Fibroblast of the aortic adventitia (primary cell): ENCODE measurements at places on chromosomes 1 and 21.

DNA sequence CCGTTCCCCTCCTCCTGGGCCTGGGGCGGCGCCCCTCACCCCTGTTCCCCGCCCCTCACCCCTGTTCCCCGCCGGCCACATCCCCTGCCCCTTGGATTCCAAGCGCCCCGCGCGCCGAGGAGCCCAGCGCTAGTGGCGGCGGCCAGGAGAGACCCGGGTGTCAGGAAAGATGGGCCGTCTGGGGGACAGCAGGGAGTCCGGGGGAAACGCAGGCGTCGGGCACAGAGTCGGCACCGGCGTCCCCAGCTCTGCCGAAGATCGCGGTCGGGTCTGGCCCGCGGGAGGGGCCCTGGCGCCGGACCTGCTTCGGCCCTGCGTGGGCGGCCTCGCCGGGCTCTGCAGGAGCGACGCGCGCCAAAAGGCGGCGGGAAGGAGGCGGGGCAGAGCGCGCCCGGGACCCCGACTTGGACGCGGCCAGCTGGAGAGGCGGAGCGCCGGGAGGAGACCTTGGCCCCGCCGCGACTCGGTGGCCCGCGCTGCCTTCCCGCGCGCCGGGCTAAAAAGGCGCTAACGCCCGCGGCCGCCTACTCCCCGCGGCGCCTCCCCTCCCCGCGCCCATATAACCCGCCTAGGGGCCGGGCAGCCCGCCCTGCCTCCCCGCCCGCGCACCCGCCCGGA is at the start of gene TP73:
TP73 (plus strand) TSS at position 587 of the 618 bp plus-strand sequence. CDS start 29,850 bp downstream, outside the sequence.
- no peak for DNase-seq

DNA sequence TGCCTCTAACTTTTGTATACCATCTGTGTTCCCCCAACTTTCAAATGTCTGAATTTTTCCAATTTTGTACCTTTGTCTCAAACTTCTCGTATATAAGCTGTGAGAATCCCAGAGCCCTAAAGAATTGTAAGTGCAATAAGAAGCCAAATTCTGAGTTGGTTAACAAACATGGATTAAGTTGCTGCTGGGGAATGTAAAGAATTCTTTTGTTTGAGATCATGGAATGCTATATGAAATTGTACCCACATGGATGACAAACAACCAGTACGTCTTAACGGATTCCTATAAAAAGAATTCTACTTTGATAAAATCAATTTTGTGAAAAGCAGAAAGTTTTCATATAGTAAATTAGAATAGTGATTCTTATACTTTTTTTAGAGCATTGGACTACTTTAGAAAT is 72.4 kb upstream of the CYP2J2 start:
- DNase-seq = no peak

DNA sequence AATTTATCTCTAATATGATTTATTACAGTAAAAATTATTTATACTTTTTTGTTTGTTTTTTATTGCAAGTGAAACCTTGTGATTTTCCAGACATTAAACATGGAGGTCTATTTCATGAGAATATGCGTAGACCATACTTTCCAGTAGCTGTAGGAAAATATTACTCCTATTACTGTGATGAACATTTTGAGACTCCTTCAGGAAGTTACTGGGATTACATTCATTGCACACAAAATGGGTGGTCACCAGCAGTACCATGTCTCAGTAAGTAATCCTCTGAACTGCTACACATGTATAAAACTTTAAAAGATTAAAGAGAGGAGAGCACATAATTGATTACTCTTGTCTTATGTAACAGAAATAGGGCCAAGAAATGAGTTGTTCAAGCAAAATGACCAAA is 4.5 kb downstream of the CFHR3 start:
- DNase-seq = no peak

DNA sequence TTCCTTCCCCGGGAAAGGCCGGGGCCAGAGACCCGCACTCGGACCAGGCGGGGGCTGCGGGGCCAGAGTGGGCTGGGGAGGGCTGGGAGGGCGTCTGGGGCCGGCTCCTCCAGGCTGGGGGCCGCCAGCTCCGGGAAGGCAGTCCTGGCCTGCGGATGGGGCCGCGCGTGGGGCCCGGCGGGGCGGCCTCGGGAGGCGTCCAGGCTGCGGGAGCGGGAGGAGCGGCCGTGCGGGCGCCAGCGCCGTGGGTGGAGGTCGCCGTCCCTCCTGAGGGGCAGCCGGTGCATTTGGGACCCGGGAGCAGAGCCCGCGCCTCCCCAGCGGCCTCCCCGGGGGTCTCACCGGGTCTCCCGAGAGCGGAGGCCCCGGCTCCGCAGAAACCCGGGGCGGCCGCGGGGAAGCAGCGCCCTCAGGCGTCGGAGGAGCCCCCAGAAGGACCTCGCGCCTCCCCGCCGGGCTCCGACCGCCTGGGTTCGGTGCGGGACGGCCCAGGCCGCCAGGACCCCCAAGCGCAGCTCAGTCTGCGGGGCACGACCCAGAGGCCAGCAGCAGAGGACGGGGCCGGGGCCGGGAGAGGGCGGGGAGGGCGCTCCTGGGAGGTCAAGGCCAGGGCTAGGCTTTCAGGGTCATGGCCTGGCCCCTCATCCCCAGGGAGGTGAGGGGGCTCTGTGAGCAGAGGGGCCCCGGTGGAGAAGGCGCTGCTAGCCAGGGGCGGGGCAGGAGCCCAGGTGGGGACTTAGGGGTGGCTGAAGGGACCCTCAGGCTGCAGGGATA is 7.2 kb upstream of the SLX9 start:
- no peak for DNase-seq

DNA sequence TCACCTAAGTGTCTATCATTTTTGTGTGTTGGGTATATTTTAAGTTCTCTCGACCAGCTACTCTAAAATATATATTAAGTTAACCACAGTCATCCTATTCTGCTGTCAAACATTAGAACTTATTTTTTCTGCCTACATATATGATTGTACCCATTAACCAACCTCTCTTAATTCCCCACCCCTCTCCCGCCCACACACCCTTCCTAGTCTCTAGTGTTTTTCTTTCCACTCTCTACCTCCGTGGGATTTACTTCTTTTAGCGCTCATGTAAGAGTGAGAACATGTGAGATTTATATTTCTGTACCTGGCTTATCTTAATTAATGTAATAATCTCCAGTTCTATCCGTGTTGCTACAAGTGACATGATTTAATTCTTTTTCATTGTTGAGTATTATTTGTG is 26.6 kb downstream of the KCNK2 start:
- no peak for DNase-seq

- DNase-seq = no peak
Measured at GRCh38 chr1:230243583-230244353, 176.7 kb downstream of the GALNT2 start.

- DNase-seq = peak; percentile 34
Measured at GRCh38 chr1:37932759-37933158, 14.1 kb downstream of the INPP5B start.

DNA sequence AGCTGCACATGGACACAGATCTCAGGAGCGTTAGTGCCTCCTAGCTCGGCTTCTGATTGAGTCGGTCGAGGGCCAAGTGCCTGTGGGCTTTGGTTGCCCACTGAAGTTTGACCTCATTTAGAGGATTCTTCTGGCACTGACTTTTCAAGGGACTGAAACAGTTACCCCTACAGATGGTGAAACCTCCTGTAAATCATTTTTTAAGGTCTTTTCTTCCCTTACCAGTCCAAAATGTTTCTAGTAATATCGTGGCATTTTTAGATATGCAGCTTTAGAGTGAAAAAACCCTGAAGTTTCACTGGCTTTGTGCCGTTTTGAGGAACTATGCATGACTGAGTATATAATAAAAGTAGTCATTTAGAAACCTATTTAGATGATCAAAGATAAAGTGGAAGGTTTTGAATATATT is 34.7 kb upstream of the L1TD1 start:
- no peak for DNase-seq

GRCh38 chr1:45326627-45327623 is at the start of gene HPDL:
TSS of gene HPDL (plus strand) at chr1:45326895. CDS start at chr1:45327149, 254 bp downstream.
- DNase-seq = peak; percentile 31

DNA sequence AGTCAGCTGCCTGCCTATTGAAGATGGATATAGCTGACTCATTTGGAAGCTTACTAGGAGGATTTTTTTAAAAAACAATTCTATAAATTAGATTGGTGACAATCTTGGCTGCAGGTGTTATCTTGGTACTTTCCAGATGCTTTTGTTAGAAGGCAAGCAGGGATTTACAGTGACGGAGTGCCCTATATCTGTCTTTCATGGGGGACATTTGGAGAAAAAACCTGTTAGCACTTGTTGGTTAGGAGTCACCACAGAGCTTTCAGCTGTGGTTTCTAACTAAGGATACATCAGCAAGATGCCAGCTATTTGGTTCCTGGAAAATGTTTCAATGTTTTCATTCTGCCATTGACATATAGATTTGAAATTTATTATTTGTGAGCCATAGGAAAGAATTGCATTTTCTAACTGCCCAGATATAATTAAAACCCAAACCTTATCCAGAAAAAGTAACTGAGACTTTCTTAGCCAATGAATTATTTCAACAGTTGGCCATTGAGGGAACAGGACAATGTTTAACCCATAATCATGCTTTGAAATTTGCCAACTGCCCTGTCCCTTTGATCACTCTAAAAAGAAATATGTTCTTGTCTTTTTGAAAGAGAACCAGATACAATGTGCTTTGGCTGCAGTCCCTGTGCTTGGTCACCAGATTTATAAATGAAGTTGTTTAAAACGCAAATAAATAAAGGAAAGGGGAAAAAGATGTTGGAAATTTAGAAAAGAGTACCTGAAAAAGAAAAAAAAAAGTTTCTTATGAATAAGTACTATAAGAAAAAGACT is 761.0 kb upstream of the CXADR start:
- DNase-seq = peak; percentile 32

DNA sequence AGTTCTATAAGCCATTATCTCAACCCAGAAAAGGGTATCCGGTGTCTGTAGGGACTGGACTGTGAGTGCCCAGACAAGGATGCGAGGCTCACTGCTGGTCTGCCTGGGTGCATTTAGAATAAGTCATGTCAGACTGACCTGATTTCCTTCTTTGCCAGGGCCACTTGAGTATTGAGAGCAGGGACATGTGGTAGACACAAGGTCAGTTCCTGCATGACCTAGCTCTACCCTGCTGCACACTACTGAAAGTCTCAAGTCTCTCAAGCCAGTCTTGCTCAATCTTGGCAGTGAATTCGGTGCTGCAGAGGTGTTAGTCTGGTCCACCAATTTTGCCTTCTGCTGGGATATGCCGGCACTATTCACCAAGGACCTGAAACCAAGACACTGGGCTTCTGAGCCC is 180.1 kb downstream of the C1orf94 start:
- DNase-seq = no peak

DNA sequence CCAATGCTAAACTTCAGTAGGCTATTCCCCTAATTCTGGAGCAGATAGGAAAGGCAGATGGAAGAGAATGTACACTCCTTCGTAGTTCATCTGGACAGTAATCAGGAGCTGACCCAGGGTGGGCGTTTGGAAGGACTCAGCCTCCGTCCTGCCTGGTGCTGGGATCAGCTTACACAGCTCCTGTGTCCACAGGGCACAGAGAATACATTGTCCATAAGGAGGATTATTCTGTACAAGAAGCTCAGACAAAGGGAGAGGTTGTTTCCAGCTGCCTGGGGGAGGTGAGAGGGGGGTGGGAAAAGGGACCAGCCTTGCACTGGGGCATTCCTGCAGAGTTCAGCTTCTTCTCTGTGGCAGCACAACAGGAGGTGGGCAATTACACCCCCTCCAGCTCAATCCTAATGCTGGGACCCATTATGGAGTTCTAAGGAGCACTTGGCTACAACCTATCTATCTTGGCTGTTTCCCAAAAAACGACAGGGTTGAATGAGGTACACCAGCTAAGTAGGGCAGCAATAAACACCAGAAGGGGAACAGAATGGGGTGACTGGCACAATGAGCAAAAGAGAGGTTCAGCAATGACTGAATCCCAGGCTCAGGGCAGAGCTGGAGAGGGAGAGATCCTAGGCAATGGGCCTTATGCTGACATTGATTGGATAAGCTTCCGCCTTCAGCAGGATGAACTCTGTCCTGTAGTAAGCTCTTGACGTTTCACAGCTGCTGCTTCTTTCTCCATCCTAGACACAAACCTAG is 7.4 kb downstream of the MED8 start:
- DNase-seq = peak; percentile 45

- no peak for DNase-seq
Measured at GRCh38 chr1:225881081-225881958, 860 bp downstream of the TMEM63A start.

DNA sequence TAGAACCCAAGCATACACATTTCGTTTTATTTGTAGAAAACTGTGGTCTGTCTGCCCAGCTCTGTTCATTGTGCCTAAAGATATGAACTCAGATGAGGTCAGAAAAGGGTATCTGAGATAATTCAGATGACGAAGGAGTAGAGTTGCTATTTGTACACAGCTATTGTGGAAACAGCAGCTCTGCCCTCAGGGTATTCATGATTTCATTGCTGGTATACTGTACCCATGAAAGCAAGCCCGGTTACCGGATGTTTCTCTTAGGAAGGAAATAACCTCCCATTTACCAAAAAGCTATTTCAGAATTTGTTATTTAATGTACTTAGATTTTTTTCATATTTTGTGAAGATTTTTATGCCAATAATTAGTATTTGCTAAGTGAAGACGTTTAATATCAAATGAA is 37.8 kb downstream of the SMAP2 start:
- DNase-seq = no peak

GRCh38 chr21:45250914-45251634 is 36.6 kb downstream of the POFUT2 start:
- no peak for DNase-seq

DNA sequence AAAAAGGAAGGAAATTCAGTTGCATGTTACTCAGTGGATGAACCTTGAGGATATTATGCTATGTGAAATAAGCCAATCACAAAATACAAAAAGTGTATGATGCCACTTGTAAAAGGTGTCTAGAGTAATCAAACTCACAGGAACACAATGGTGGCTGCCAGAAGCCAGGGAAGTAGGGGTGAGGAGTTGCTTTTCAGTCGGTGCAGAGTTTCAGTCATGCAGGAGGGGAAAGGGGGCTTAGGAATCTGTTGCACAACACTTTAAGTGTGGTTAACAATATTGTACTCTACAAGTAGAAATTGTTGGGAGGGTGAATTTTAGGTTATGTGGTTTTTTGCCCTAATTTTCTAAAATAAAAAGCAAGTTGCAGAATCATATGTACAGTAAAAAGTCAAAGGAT is 184.2 kb upstream of the RAB4A start:
- DNase-seq = no peak

- DNase-seq = no peak
Measured at GRCh38 chr1:167093846-167094516, at the start of gene STYXL2. TSS of gene STYXL2 (plus strand) at chr1:167094075. CDS start at chr1:167094850, 775 bp downstream.

GRCh38 chr1:15849775-15850324 is 2.3 kb downstream of the SPEN start:
- DNase-seq = peak; percentile 48

DNA sequence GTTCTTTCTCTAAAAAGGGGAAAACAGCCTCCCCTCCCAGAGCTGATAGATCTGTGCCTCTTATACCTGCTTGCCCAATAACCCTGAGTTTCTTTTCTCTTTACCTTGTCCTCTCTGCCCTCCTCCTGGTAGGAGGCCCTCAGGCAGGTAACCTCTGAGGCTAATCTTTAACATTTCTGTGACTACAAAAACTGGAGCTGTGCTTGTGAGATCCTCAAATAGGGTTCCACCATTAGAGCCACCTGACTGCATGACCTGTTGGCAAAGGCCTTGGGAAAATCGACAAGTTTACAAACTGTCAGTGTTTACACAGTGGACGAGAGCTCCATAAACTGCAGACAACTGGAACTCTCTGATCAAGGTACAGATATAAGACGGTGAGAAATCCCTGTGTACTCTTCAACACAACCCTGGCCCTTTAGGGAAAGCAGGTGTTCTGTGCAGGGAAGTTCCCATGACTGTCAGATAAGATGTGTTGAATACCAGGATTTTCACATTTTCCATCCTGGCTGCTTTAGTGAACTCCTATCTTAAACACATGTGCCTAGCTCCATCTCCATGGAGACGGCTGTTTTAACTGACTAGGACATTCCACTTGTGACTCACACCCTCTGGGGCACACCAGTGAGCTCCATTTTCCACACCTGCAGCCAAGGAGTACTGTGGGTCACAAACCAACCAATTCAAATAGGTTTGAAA is 38.3 kb downstream of the ECE1 start:
- peak; percentile 94 for DNase-seq
